ENCODE measurements at places on chromosomes 7 and 10.

DNA sequence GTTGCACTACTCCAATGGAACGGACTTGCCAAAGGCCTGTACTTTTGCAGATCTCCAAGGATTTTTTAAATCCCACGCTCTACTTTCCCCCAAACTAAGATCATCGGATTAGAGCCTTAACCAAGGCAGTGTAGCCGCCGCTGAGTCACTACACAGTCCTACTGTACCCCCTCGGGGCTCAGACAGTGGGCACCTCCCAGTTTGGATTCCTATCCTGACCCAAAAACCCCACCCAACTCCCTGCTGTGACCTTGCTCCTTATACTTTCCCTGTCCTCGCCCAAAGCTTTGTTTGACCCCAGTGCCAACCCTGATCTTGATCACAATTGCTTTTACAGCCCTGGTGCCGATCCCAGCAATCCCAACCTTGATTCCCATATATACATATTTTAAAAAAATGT lies 17.5 kb upstream of the PLAU start:
- no peak for DNase-seq

DNA sequence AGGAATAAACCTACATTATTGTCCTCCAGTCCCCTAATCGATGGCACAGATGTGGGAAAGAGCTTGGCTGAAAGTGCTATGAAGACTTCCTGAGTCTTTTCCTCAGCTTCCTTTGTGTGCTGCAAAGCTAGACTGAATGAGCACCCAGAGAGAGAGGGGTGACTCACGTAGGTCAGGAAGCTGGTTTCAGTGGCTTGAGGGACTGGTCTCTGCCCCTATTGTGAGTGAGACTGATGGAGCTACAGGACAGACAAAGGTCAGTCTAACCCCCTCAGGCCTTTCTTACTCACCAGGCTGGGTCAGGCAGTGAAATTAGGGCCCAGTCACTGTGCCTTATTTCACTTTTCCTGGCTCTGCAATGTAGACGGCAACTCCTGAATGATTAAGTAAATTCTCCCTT lies 171.1 kb upstream of the GRB10 start:
- no peak for DNase-seq

DNA sequence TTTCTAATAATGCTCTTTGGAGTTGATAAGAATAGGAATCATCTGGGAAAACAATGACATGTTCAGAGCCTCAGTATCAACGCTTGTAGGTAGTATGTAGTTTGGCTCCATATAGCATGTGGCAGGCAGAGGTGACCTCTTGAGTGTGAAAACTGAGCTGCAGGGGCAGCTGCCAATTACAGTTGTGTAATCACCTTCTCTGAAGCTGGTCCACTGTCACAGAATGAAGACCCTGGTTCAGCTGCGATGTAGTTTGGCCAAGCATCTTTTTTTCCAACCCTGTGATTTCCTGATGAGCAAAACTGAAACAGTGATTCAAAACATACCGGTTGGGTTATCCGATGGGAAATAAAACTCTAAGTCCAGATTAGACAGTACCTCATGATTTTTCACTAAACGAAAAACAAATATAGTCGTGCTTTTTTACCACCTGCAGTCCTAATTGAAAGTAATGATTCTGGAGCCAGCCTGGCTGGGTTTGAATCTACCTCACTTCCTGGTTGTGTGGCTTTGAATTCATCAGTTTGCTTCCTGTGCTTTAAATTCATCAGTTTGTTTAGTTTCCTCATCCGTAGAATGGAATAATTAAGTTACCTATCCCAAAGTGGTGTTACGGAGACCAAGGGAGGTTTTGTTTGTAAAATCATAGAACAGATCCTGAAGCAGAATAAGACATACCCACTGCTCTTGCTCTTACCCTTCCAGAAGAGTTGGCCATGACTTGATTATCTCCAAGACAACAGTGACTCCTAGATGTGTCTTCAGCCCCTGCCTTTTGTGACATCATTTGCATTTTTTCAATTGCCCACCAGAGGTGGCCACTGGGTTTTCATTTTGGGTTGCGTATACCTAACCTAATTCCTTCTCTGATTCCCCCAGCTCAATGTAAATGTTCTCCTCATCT lies 87.4 kb downstream of the CELF2 start:
- DNase-seq: no peak

DNA sequence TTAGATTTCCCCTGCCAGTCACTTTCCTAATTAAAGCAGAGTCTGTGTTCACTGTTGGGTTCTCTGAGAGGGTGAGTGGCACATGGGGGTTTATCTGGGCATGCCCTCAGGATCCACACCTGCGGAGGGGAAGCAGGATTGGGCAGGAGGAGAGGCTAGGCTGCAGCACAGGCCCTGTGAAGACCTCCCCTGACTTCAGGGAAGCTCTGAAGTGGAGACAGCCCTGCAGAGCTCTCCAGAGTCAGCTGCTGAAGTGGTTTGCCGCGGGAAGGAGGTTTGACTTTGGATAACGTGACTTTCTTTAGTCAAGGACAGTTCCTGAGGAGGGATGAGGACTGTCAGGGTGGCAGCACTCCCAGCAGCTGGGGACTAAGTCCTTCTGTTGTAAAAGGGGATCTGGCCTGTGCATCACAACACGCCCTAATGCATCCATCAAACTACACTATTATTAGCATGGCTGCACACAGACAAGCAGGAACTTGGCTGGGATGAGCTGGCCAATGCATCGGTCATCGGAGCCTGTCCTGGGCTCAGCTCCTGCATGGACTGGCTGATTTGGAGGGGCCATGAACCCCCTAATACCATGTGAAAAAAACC lies 50.9 kb upstream of the LEP start:
- no peak for DNase-seq

DNA sequence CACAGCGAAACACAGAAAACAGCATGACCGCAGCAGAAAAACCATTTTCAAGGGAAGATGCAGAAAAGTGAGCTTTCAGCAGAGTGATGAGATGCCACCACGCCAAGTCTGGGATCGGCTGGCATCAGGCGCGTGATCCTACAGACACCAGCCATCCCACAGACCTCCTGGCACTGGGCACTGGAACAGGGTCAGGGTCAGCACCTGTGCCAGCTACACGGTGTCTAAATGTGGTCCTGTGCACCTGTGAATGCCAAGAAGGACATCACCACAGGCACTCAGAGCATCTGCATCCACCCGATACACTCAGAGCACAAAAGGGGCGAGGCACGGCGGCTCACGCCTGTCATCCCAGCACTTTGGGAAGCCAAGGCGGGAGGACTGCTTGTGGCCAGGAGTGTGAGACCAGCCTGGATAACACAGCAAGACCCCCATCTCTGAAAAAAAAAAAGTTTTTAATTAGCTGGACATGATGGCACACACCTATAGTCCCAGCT lies 31.5 kb downstream of the STK32C start:
- no peak for DNase-seq

GRCh38 chr10:132786884-132787494 lies 1.0 kb upstream of the NKX6-2 start:
- DNase-seq: no peak

DNA sequence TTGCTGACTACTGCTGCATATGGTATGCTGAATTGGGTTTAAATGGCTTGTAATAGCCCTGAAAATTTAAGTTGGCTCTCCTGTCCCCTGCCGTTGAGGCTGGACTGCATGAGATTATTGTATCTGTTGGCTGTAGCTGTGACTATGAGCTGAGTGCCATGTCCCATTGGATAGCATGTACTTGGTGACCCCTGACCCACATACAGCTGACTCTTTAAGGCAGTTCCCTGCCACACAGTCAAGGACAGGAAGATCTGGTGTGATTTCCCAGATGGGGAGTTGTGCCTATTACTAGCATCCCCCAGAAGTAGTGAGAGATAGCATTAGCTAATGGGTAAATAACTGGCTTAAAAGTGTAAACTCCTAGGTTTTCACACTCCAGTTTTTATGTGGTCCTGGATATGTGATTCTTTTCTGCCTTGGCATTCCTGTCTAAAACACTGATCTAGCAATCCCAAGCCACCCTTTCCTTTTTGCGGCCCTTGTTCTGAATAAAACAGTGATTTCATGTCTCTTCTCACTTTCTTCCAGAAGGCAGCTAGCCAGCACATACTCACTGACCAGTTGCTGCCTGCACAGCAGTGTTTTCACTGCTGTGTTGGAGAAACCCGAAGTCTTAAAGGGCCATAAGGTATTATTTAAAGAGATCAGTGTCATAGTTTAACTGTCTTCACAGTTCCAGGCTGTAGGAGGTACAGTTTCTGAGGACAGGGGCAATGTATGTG lies 35.9 kb downstream of the LRRC4 start:
- DNase-seq: no peak

GRCh38 chr7:74027683-74028320 lies at the start of gene ELN:
TSS of gene ELN (plus strand) at chr7:74028173. CDS start at chr7:74028188, 15 bp downstream.
- no peak for DNase-seq

DNA sequence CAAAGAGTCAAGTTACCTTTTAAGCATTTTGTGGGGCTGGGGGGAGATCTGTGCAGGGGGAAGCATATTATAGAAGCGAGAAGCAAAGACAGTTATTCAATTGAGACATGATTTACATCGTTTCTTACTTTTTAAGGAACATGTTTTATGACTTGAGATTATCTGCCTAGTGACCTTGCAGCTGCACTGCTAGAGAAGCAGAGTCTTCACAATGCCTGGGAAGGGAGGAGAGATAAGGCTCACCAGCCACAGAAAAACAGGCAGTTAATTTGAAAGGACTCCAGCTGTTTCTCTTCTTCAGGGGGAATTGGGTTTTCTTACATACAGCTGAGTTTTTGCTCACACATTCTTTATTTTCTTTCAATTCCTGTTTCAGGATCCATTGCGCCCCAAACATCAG lies 31.0 kb downstream of the PHYH start:
- DNase-seq: no peak
